Activated naive CD8-positive, alpha-beta T cell treated with anti-CD3 and anti-CD28 coated beads, Interleukin-2, amount 50 U/mL, for 16 hours (primary cell): ENCODE measurements at places on chromosomes 11 and 22.
A peak's percentile ranks its signal among the peaks of the same experiment; 100 is the strongest.

- DNase-seq, result no peak
These were observed 252.7 kb downstream of the CASP12 start for GRCh38 chr11:104645261-104646222.

GRCh38 chr11:44556735-44557409 lies 8.6 kb upstream of the CD82 start:
- peak; percentile 37 for DNase-seq

DNA sequence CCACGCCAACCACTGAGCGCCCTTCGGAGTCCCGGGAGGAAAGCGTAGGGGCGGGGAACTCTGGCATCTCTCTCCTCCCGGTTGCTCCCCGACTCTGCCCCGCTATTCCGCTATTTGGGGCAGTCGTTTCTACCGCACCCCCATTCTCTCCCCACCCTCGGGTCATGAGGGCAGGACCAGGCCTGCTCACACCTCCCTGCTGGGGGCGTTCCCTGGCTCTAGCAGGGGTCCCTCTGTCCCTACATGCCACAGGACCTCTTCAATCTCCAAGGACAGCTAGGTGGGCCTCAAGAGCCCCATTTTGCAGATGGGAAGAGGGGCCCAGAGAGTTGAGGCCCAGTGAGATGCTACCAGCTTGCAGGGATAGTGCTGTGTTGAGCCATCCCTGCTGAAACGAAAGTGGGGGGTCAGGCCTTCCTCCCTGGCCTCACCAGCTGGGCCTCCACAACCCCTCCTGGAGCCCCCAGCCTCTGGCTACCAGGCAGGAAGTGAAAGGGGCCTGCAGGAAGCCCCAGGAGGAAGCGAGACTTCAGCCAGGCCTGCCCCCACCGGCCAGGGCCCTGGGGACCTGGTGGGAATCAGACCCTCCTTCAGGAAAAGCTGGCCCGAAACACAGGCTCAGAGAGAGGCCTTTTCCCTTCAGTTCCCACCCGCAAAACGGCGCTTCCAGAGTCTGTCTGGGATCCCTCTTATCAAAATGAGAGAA lies 5.5 kb upstream of the SHISA8 start:
- no peak for DNase-seq

- DNase-seq, result no peak
These were observed 64.3 kb upstream of the NAV2 start for GRCh38 chr11:19648321-19648720.

DNA sequence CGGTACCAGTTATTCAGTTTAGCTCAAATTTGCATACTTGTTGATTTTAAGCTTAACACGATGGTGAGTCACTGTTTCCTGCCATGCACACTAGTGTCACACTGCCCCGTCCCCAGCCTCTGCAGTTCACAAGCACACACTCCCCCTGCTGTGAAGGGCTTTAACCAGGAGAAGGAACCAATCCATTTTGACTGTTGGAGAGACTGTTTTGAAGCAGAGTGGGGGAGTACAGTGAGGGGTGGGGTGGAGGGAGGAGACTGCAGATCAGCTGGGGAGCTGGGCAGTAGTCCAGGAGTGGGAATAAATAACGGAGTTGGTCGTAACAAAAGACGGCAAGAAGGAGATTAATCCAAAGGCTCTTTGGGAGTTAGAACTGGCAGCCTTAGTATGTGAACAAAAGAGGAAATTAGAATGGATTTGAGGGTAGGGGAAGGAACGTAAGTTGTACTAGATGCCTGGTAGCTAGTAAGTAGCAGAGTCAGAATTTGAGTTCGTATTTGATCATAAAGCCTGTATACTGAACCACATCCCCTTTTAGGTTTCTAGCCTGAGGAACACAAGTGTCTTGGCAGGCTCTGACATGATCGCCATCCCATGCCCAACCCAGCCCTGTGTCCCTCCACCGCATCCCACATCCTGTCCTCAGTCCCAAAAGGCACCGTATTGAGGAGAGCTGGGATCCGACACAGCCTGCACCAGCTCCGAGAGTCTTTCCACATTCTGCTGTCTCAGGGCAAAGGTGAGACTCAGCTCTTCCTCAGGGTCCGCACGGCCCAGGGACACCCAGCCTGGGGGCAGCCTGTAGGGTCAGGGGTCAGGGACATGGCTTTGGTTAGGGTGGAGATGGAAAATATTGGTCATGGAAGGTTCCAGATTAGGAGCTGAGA lies 862 bp downstream of the TPP1 start:
- peak; percentile 9 for DNase-seq

GRCh38 chr22:23240639-23241389 lies 60.5 kb downstream of the BCR start:
- no peak for DNase-seq

DNA sequence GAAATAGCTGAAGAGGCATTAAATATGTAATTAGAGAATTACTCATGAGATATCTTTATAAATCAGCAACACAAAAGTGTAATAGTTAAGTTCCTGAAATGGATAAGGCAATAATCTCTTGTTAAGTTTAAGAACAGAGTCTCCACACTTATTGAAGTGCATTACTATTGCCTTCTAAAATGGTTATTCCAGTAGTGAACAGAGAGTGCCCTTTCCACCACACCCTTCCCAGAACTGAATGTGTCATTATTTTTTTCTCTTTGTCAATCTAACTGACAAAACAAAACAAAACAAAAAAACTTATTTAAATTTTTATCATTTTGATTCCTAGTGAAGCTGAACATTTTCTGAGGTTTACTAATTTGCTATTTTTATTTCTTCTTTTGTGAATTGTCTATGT lies 9.2 kb upstream of the PRRG4 start:
- no peak for DNase-seq

- no peak for DNase-seq
These were observed 93.7 kb downstream of the CCDC83 start for GRCh38 chr11:85948884-85949283.

- no peak for DNase-seq
These were observed 54.0 kb upstream of the CECR2 start for GRCh38 chr22:17315310-17315709.

- DNase-seq, result no peak
These were observed 57.6 kb upstream of the OLFML1 start for GRCh38 chr11:7427733-7428132.

DNA sequence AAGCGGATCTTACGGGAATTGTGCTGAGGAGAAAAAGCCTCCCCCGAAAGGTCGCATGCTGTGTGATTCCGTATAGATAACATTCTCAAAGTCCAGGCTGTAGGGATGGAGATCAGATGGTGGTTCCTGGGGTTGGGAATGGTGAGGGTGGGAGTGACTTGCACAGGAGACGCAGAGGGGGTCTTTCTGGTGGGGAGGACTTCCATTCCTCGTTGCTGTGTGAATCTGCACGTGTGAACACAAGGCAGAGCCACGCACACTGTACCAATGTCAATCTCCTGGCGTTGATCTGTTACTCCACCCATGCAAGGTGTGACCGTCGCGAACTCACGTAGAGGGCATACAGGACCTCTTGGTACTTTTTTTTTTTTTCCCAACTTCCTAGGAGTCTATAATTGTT lies 59.0 kb upstream of the KCNQ1OT1 start:
- DNase-seq, result no peak

GRCh38 chr11:66339686-66340483 lies 3.7 kb upstream of the RIN1 start:
- no peak for DNase-seq

DNA sequence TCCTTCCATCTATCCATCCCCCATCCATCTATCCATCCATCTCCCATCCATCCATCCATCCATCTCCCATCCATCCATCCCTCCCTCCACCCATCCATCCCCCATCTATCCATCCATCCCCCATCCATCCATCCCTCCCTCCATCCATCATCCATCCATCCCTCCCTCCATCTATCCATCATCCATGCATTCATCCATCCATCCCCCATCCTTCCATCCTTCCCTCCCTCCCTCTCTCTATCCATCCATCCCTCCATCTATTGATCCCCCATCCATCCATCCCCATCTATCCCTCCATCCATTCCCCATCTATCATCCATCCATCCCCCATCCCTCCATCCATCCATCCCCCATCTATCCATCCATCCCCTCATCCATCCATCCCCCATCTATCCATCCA lies 96.7 kb downstream of the MPPED1 start:
- no peak for DNase-seq

GRCh38 chr11:116396331-116396730 lies 376.5 kb downstream of the BUD13 start:
- DNase-seq, result no peak

- no peak for DNase-seq
These were observed 35.9 kb upstream of the NUP50 start for GRCh38 chr22:45127866-45128265.

GRCh38 chr22:22871536-22872278 lies 15.9 kb upstream of the IGLL5 start:
- no peak for DNase-seq

DNA sequence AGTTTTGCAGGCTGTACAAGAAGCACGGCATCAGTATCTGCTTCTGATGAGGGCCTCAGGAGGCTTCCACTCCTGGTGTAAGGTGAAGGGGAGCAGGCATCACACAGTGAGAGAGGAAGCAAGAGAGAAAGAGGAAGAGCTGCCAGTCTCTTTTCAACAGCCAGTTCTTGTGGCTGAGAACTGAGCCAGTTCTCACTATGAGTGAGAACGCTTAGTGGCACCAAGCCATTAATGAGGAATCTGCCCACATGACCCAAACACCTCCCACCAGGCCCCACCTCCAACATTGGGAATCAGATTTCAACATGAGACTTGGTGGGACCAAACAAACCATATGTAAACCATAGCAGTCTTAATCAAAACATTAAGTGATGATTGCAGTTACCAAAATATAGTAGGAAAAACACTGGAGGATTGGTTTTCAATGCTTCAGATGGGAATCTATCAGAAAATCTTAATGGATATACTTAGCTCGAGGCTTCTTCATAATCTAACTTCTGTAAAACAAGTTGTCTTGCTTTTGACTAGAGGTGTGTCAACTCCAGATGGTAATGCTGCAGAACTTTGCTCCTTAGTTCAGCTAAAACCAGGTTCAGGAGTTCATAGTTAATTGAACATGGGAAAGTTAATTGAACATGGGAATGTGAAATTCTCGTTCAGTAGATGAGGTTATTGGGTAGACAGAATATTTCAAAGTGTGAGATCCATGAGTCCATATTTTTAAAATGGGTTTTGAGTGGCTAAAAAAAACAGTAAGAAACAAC lies 12.2 kb downstream of the FAR1 start:
- no peak for DNase-seq

DNA sequence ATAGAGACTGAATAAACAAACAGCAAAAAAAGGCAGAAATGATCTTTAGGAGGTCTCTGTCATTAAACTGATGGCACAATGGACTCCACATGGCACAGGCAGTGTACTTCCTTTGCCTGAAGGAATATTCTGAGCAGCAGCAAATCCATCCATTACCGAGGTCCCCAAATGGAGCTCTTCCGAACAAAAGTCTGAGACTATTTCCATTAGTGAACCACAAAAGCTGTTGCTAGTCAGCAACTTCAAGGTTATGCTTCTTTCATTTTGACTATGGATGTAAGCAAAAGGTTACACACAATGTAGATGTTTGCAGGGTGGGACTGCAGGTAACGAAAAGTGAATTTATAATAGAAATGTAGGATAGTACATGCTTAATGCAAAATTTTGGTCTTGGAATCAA lies 14.5 kb downstream of the NARS2 start:
- DNase-seq, result no peak

GRCh38 chr22:21026783-21027692 lies 5.3 kb downstream of the SLC7A4 start:
- DNase-seq, result no peak

DNA sequence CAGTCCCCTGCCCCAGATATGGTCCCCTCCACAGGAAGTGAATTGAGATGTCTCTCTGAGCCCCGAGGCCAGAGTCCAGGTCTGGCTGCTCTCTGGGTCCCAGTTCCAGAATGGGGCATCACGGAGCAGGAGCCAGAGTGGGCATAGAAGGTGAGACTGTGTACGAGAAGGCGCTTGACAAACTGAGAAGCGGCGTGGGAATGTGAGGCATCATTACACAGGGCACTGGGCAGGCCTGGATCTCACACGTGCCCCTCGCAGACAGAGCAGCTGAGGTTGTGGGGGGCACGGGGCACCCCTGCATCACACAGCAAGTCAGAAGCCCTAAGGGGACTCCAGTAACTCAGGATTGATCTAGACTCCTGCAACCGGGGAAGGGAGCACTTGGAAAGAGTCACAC lies 9.2 kb downstream of the STARD10 start:
- DNase-seq, result no peak

GRCh38 chr11:73467505-73467904 lies 91.3 kb downstream of the RELT start:
- DNase-seq, result no peak

- DNase-seq, result no peak
These were observed 490.9 kb upstream of the TENM4 start for GRCh38 chr11:79931692-79932091.

GRCh38 chr11:10572533-10572932 lies 4.1 kb upstream of the LYVE1 start:
- DNase-seq, result no peak

GRCh38 chr22:26906464-26906863 lies 249.1 kb downstream of the MIAT start:
- DNase-seq, result no peak

- DNase-seq, result no peak
These were observed 75.0 kb downstream of the JRKL start for GRCh38 chr11:96464700-96465307.
